ENCODE measurements at places on chromosomes 2 and 18. TPM values are rescaled to one million over a fixed set of nuclear protein-coding genes. Genes with fewer than 3 reads are reported as not detected.

The RAD51AP2 gene
- not detected for total RNA-seq

The GPR75 gene
- 7.4 TPM for total RNA-seq

The ANKRD62 gene
- 1.4 TPM for total RNA-seq

The UGT1A3 gene
- not detected for total RNA-seq

The IRS1 gene
- 11.1 TPM for total RNA-seq

The GRP gene
- not detected for total RNA-seq

The COLEC11 gene
- total RNA-seq = 2.0 TPM

The DYNAP gene
- not detected for total RNA-seq

GRCh38 chr2:161990036-161990435 lies 84.0 kb downstream of the DPP4 start:
- DNase-seq = no peak

GRCh38 chr2:19185086-19185485 lies 173.3 kb downstream of the OSR1 start:
- no peak for DNase-seq

GRCh38 chr2:238985041-238985729 lies 137.3 kb downstream of the TWIST2 start:
- no peak for DNase-seq

DNA sequence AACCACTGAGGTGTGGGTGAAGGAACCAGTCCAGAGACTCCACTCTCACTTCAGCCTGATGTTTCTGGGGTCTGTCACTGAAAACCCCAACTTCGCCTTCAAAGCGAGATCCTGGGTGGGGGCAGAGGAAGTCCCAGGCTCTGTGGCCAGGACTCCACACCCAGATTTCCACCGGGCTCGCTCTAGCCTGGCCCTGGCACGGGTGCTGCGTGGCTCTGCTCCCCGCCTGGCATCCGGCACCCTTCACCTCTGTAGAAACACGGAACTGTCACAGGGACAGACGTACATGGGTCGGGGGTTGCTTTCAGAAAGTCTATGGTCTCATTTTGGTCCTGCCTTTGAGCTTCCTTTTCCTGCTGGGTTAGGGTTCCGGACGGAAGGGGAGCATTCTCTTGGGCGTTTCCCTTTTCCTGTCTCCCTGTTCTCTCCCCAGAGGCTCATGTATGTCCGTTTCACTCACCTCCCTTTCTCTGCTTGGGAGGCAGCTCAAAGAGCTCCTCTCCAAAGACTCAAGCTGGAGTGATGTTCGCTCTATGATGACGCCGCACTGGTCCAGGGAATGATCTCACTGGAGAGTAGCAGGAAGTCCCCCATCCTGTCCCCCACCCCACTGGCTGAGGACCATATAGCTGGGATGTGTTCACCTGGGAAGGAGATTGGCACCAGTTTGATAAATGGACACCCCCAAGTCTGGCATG lies 41.5 kb downstream of the ODC1 start:
- no peak for DNase-seq

DNA sequence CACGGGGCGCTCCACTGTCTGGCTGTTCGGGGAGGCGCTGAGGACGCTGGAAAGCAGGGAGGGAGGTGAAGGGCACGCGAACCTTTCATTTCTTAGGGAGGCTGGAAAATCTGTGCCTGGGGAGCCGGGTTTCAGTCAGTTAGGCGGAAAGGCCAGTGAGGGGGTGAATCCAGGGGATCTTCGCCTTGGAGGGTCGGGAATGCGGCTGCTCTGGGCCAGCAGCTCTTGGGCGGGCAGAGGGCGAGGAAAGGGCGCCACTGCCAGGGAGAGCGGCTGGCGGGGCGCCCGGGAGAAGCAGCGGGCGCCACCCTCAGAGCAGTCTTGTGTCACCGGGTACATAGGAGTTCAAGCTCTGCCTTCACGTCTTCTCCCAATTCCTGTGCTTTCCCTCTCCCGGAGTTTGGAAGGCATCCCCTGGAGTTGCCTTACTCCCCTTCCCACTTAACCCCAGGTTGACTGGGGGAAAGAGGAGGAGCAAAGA lies 1.4 kb downstream of the CCDC85A start:
- DNase-seq = no peak

- DNase-seq = no peak
Observed at GRCh38 chr2:131040661-131041401, 52.4 kb downstream of the FAM168B start.

- DNase-seq = no peak
Observed at GRCh38 chr18:24968238-24968775, 383.7 kb downstream of the ZNF521 start.

GRCh38 chr2:44237221-44237620 lies 38.1 kb upstream of the SLC3A1 start:
- no peak for DNase-seq

GRCh38 chr2:181954538-181954883 lies 31.1 kb upstream of the PPP1R1C start:
- no peak for DNase-seq

DNA sequence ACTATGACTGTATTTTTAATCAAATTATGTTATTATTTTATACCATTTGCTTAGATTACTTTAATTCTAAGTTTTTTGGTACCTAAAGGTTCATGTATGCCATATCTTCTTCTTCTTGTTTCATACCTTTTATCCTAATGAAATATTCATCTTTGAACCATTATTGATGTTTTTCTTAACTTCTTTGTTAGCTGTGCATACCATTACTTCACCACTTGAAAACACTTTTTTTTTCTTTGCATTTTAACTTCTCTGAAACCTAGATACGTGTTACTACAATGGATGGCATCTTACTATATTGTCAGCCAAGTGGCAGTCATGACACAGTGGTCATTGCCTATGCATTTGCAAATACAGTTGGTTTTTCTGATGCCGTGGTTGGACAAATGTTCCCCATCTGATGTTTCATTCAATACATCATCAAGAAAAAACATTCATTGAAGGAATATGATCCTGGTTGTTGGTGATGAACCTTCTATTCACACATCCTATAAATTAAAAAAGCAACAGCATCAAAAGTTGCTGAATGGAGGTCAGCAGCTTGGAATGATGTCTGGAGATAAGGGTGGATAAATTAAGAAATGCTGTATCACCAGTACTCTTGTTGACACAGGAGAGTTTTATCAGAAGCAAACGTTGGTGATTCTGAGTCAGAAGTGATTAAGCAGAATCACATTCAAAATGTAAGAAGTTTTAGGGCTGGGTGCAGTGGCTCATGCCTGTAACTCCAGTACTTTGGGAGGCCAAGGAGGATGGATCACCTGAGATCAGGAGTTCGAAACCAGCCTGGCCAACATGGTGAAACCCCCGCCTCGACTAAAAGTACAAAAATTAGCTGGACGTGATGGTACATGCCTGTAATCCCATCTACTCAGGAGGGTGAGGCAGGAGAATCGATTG lies 7.4 kb downstream of the IL36A start:
- no peak for DNase-seq

GRCh38 chr18:42956287-42956686 lies 159.2 kb downstream of the RIT2 start:
- no peak for DNase-seq

- DNase-seq = no peak
Observed at GRCh38 chr2:86022661-86023365, 82.9 kb downstream of the POLR1A start.

- DNase-seq = no peak
Observed at GRCh38 chr18:37872562-37872961, 307.0 kb upstream of the CELF4 start.
